EH (cell line): ENCODE measurements at places on chromosomes 11 and 22.

GRCh38 chr11:110774138-110775014, 62.1 kb upstream of the ARHGAP20 start:
- DNase-seq, result peak; percentile 35

DNA sequence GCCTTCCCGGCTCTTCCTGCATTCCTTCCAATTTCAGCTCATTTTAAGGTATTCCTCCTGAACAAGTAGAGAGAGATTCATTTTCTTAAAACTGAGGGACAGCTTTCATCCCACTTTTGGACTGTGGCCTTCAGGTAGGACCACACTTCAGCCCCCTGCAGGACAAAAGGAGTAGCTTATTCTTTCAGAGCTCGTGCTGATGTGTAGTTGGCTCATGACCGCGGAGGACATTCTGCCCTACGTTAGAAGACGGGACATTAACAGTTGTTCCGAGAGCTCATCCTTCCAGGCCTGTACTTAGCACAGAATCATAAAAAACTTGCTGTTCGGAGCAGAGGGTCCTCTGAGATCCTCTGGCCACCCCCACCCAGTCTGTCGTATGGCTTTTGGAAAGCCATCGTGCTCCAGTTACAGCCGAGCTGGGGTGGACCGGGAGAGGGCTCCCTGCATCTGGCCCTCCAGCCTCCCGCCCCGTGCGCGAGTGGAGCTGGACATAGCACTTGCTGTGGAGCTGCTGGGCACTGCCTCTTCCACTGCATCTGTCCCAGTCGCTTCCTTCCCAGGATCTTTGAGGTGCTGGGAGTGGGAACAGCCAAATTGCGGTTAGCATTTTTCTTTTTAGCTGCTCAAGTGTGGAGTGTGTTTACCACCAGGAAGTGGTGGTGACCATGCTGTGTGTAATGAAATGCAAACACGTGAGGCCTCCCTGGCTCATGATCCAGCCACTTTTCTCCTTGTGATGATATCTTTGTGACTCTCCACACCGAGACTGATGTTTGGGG, 250.3 kb downstream of the TBC1D22A start:
- DNase-seq, result peak; percentile 80

DNA sequence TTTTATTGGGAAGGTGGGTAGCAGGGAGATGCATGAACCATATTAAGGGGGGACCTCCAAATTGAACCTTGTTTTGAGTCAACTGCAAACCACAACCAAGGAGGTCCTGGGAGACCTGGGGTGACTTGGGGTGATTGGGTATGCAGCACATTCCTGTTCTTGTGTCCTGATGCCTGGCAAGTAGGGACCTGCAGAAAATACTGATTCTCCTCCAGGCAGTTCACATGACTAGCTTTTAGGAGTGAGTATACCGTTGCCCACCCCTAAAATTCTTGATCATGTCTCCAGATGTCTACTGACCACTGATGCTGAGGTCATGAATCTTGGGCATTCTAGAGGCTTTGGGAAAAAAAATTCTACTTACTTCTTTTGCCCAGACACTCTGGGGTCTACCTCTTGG, 6.3 kb downstream of the EHF start:
- no peak for DNase-seq

DNA sequence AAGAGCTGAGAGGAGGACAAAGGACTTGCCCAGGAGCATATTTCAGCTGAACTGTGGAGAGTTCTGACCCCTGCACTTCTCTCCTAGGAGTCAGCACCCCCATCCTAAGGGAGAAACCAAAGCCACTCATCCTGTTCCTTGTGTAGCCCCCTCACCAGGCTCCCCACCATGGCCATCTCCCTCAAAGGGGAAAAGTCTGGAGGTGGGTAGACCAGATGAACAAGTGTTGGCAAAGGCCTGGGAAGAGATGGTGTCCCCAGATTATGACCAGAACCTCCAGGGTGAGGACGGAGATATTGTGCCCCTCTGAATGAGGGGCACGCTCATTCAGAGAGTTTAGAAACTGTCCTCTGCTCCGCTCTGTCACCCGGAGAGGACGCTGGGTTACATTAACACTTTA, 880.0 kb downstream of the BRD1 start:
- DNase-seq, result no peak

- no peak for DNase-seq
These were observed 400.5 kb downstream of the NELL1 start for GRCh38 chr11:21069909-21070308.

DNA sequence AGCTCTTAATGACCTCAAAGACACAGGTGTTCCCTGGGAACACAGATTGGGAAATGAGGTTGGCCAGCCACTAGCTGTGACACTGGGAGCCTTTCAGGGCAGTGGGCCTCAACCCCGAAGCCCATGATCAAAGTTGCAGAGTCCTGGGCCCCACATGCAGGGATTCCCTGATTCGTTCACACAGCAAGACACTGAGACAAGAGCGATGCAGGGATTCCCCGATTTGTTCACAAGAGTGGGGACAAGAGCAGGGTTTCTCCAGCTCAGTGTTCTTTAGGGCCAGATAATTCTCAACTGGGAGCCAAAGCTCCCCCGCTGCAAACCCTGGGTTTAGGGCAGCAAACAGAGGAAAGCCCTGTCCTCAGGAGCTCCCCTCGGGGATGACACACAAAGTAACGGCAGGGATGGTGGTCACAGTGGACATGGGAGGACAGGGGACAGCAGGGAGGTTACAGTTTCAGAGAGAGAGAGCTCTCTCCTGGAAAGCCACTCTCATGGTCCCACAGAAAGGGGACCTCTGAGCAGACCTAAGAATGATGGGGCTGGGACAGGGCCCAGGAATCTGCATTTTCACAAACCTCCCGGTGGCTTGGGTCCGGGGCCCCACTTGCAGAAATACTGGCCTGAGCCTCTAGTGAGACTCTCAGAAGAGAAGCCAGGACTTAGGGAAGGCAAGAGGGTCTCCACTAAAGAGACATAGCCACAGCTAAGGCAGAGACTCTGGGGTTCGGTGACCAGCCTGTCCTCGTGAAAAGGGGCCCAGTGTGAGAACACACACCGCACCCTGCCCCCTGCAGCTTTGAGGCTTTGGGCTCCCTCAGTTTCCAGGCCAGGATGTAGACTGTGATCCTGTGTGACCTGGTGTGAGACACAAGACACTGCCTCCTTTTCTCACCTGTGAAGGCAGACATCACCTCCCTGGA, 7.4 kb upstream of the GNAZ start:
- DNase-seq, result no peak

DNA sequence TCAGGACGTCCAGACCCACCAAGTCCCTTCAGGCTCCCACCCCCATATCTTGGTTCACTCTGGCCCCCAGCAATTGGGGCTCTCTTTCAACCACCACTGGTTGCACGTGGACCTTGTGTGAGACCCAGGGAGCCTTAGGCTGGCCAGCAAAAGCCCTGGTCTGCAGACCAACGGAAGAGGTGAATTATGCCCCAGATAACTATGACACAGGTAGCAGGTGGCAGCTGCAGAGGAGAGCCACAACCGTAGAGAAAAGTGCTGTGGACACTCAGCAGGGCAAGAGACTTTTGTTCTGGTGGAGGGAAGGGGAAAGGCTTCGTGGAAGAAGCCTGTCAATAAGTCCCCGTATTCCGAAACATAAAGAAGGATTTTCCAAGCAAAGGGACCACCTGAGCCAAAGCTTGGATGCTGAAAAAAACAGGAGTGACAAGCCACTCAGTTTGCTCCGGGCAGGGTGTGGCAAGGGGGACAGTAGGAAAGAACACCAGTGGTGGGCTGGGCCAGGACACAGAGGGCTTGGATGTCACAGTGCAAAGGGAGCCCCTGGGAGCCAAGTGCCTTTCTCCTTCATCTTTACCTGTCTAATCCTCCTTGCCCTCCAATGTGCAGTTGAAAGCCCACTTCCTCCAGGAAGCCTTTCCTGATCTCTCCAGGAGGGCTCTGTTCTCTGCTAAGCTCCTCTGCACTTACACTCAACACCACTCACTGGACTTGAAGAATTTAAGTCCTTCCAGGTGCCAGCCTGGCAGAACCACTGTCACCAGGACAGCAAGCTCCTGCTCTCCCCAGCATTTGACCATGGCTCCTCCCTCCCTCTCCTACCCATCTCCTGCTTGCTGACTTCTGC, 264.7 kb downstream of the BUD13 start:
- no peak for DNase-seq
